ENCODE measurements at places on chromosomes 7 and 10. TPM values are rescaled to one million over a fixed set of nuclear protein-coding genes. Genes with fewer than 3 reads are reported as not detected.

IL6 gene
- 0.39 TPM for total RNA-seq

SLC4A2 gene
- 68.3 TPM for total RNA-seq

CCL26 gene
- total RNA-seq: not detected

OPN1SW gene
- total RNA-seq: not detected

LEP gene
- total RNA-seq: not detected

CTAGE6 gene
- under 0.01 TPM for total RNA-seq

TIAL1 gene
- 14.0 TPM for total RNA-seq

GPR85 gene
- under 0.01 TPM for total RNA-seq

DHX32 gene
- 35.0 TPM for total RNA-seq

WEE2 gene
- total RNA-seq: 0.13 TPM

CDC14C gene
- total RNA-seq: not detected

DNA sequence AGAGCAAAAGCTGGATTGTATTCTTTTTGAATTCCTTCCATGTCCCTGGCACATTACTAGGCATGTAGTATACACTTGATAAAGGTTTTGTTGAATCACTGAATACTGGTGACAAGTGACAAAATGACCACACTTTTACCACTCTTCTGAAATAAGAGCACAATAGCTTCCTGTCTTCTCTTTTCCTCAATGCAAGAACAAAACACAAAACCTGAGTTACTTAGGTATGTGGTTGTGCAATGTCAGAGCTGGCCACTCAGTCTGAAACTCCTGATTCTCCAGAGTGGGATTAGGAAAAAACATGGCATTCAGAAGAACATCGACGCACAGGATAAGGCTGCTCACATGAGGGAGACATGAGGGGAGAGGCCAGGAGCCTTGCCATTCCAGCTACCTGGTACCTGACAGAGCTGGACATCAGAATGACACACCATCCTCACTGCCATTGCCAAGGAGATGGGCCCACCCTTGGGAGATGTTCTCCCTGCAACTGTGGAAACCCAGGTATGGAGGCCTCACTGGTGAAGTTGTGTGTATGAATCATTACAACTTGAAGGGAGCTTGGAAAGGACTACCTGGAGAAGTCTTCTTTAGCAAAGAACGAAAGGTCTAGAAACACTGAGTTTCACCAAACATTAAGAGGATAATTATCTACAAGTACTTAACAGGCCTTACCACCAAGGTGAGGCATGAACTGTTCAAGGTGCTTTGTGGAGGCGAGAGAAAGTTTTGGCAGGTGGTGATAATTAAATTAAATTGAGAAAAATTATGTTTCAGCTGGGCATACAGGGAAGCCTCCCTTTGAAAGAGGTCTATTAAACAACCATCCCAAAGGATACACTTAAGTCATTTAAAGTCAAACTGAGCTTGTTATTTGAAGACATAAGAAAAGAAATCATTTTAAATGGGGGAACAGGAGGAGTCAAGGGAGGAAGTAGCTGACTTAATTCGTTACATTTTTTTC, 246.5 kb upstream of the AOAH start:
- DNase-seq: no peak

- no peak for DNase-seq
These were observed 116.8 kb downstream of the CPED1 start for GRCh38 chr7:121105262-121105661.

GRCh38 chr10:23892296-23892695, 316.6 kb upstream of the KIAA1217 start:
- DNase-seq: no peak

DNA sequence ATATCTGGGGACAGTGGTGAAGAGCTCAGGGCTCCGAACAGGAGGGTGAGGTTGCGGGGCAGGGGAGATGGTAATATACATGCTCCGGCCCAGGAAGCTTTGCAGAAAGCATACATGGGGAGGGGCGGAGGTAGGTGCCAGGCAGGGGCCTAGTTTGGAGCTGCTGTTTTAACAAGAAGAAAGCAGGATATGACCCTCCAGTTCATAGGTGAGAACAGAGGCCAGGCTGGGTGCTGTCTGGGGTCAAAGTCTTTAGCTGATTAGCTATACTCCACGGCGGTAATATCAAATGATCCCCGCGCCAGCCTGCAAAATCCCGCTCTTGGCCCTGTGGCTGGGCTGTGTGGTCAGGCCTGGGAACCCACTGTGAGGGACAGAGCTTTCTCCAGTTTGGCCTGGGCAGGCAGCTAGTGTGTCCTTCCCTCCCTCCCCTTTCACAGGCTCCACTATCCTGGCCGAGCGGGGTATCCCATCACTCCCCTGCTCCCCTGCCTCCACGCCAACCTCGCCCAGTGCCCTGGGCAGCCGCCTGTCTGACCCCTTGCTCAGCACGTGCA, 95.6 kb downstream of the NEURL1 start:
- no peak for DNase-seq

GRCh38 chr10:79399223-79399831, 46.1 kb downstream of the ZCCHC24 start:
- DNase-seq: no peak

DNA sequence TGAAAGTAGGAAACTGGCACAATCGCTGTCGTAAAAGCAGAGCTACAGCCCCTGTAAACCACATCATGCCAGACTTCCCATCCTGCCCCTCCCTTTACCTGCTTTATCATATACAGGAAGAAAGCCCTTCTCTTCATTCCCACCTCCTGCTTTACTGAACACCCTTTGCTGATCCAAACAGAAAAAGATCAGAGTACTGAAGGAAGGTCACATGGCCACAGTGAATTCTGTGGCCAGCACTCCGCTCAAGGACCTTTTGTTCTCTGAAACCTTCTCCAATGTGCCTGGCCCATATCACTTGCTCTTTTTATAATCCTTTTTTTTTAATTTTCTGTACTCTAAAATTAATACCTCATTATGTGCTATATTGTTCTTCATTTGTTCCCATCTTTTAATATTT, 108.8 kb upstream of the LRGUK start:
- no peak for DNase-seq

- no peak for DNase-seq
These were observed 149.4 kb downstream of the LRRN3 start for GRCh38 chr7:111240371-111240770.

DNA sequence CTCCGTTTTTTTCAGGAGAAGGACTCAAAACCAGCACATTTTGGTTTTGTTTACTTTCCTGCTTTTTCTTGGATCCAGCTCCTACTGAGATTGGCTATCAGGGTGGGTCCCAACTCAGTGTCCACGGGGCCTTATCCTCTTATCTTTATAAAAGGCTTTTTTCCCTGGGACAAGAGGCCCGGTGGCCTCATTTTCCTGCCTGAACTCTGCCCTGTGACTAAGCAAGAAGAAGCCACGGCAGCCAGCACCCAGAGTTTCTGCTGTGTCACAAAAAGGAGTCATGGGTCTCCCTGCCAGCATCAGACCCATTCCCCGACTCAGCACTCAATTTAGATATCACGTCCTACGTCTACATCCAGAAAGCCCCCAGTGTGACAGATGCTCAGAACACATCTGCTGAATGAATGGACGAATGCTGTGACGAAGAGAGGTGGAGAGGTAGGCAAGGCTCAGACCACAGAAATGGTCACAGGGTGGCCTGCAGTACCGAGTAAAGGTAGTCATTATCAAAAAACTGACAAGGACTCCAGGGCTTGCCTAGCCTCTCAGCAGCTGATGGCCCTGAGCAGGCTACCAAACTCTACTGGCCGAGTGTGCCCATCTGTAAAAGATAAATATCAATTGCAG, 16.7 kb downstream of the DLG5 start:
- DNase-seq: no peak

GRCh38 chr10:71616817-71617654, 102.5 kb downstream of the C10orf105 start:
- DNase-seq: no peak

DNA sequence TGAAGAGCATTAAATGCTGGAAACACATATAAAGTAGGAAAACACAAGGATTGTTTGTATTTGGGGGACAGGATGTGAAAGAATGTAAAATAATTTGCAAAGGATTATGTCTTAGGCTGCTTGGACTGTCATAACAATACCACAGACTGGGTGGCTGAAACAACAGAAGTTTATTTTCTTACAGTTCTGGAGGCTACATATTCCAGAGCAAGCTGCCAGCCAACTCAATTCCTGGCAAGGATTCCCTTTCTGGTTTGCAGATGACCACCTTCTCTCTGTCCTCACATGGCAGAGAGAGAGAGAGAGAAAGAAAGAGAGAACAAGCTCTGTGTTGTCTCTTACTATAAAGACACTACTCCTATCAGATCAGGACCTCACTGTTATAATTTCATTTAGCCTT, 8.8 kb upstream of the LAMB4 start:
- DNase-seq: no peak

DNA sequence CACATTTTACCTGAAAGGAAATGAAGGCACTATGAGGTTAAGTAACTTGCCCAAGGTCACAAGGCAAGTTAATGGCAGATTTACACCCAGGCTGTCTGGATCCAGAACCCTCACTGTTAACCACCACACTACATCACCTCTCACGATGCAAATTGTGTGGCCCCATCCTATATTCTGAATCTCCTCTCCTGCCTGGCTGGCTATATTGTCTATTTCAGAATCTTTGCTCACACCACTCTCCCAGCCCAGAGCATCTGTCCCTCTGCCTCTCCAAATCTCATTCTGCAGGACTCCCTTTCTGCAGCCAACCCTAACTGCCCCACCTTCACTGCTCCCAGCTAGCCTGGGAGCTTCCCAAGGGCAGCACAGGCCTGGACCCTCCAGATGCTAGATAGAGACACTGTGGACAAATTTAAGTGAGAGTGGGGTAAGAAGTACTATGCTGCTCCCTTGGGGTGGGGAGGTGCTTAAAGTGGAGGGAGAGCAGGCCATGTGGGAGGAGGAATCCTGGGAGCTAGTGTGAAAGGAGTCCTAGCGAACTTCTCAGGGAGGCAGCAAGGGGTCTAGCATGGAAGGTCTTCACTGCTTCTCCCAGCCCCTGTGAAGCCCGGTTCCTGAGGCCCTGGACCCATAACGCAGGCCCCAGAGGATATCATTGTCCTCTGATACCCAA, 786 bp downstream of the CUEDC2 start:
- no peak for DNase-seq

- no peak for DNase-seq
These were observed 18.9 kb downstream of the JMJD1C start for GRCh38 chr10:63446716-63447440.

GRCh38 chr7:80908360-80908797, 10.5 kb downstream of the SEMA3C start:
- no peak for DNase-seq

GRCh38 chr10:87058171-87058570, 36.5 kb downstream of the GLUD1 start:
- DNase-seq: peak; percentile 20

DNA sequence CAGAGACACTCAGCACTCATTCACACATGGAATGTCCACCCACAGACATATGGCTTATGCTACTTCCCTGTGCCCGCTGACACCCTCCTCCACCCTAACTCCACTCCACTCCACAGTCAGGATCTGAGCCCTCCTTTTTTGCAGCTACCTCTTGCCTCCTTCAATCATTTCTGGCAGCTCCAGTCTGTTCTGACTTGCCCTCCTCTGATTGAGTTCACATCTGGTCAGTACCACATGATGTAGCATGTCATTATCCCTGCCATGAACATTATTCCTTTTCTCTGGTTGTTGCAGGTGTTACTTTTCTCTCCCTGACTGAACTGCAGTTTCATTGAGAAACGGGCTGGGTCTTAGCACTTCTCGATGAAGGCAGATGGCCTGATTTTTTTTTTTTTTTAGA, 130.1 kb upstream of the EGR2 start:
- DNase-seq: no peak

GRCh38 chr7:22563032-22563501, 63.1 kb upstream of the STEAP1B start:
- DNase-seq: peak; percentile 75

GRCh38 chr7:123460616-123461015, 73.8 kb downstream of the IQUB start:
- no peak for DNase-seq

DNA sequence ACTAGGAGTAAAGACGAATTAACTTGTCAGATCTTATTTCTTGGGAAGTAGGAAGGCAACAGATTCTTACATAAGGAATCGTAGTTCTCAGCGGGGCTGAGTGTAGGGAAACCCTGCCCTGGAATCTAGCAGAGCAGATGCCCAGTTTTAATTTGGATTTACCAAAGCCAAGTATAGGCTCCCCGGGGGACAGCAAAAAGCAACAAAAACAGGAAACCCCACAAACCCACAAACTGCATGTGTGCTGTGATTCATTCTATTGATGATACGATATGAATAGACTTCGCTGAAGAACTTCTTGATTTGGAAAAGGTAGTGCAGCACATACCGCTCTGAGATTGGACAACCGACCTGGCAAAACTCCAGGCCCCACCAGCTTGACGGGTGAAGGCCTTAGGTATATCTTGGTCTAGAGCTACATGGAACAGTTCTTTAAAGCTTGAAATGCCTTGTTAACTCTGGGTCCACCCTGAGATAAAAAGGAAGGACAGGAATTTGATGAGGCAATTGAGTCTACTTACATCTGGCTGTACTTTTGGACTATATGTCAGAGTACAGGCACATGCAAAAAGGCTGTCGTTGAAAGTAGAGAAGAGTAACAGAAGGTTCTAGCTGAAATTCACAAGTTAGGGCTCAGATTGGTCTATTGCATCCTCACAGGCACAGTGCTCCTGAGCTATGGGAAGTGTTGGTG, 49.1 kb downstream of the STRA8 start:
- peak; percentile 60 for DNase-seq

DNA sequence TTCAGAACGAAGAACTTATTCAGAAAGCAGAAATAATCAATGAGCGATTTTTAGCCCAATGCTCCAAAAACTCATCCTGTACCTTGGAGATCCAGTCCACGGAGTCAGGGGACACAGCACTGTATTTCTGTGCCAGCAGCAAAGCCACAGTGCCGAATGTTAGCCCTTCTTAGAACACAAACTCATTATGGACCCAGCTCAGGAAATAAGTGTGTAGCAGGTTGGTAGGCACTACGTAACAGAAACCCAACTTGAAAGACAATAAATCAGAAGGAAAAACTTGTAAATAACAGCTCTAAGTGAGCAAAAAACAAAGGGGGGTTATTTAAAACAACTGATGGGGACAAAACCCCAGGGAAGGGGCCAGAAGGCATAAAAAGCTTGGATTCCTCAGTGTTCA, 112.0 kb upstream of the PRSS1 start:
- DNase-seq: no peak

DNA sequence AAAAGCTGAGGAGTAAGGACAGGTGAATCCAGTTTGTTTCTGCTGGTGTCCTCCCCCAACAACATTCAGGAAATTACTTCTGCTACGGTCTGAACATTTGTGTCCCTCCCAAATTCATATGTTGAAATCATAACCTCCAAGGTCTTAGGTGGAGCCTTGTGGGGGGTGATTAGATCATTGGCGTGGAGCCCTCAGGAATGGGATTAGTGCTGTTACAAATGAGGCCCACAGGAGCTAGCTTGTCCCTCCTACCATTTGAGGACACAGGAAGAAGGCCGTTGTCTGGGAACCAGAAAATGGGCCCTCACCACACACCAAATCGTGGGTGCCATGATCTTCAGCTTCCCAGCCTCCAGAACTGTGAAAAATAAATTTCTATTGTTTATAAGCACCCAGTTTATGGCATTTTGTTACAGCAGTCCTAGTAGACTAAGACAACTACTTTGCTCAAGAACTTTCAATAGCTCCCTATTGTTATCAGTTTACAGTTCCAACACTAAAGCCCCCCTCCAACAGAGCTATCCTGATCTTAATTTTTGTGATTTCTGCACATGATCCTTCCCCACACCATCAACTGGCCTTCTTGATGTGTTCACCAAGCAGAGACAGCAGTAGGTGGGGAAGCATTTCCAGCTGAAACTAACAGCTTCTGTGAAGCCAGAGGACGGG, 2.1 kb upstream of the LRMDA start:
- DNase-seq: no peak

- DNase-seq: peak; percentile 6
These were observed 98.6 kb upstream of the FGFR2 start for GRCh38 chr10:121696854-121697253.

Data from dermis microvascular lymphatic vessel endothelial cell (primary cell).